Left ventricle myocardium superior (tissue), 1 donor: ENCODE measurements at places on chromosomes 2 and 18. TPM values are rescaled to one million over a fixed set of nuclear protein-coding genes. Genes with fewer than 3 reads are reported as not detected.

GRCh38 chr18:13612196-13612997 is 114.0 kb downstream of the FAM210A start:
- no peak for DNase-seq

DNA sequence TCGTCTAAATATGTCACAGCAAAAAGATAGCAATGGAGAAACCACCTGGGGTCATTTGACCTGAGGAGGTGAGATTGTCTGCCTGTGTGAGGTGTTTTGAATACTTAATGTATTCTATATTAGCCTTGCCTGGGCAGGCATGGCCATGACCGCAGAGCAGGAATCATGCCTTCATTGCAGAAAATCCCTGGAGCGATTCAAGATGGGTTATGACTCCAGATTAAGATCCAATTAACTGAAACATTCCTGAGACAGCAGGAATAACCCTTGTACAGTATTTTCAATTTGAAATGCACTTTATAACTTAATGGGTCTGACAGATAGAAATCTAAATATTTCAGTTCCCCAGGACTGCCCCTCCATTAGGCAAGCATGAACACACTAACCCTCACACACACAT is 227.3 kb upstream of the RAB6C start:
- DNase-seq = no peak

DNA sequence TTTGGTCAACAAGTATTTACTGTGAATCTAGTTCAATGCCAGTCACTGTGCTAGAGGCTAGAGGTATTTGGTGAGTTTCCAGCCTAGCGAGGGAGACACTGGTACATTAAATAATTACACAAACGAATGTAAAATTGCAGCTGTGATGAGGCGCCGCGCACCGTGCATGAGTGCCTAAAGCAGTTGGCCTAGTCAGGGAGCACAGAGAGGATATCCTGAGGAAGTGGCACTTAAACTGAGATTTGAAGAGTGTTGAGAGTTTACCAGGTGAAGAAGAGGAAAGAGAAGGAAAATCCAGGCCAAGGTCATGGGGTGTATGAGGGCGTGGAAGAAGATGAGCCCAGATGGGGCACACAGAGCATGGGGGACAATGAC is 157.6 kb upstream of the NDUFV2 start:
- DNase-seq = no peak

PLEKHM3 gene
- total RNA-seq = 13.3 TPM

DNA sequence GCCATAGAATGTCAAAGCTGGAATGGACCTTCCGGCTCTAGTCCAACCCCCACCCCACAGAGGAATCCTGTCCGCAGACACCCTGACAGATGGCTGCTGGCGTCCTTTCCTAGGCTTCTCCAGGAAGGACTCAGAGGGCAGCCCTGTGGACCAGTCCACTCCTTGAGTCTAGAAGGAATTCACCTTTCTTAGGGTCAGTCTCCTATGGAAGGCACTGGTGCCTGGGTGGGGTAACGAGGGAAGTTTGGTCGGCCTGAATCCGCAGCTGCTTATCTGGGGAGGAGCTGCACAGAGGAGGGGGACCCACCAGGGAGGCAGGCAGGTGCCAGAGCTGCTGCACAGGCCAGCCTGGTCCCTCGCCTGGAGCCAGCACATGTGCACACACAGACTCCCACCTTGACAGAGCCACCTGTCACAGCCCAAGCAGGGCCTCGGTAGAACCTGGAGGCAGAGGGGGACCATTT is 2.5 kb downstream of the DNMT3A start:
- peak; percentile 60 for DNase-seq

- DNase-seq = no peak
Observed at GRCh38 chr18:34909637-34910364, 131.4 kb upstream of the MAPRE2 start.

DNA sequence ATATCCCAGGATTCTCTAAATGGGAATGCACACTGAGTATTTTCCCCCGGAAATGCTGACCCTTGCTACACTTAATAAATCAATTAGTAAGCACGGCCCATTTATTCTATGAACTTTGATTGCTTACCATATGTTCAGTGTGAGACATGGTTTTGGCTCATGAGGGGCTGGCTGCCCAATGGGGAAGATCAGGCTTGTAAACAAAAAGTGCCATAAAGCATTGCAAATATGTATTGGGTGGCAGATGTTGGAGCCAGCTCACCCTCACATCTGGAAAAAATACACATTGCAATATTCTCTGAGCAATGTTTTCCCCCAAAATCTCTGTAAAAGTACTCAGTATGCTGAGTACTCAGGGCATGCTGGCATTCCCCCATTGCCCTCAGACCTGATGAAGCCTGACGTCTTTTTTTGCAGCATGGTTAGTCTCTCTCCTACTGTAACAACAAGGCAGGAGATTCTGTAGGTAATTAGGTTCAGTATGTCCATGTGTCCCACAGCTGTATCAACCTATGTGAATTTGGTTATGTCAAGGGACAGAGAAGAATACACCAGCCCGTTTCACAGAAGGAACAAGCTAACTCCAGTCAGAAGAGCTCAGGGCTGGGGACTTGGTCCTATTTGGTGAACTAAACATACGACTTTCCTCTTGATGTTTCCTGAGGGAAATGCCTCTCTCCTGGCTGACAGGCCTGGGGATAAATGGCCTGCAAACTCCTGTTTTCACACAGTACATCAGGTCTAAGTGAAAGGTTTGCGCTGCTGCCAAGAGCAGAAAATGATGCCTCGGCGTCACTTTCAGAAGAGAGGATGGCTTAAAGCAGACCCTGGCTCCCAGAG is 202.4 kb downstream of the INSIG2 start:
- no peak for DNase-seq

PARD6G gene
- total RNA-seq = 4.0 TPM

GRCh38 chr2:54595999-54596902 is 127.2 kb upstream of the EML6 start:
- peak; percentile 63 for DNase-seq

GRCh38 chr2:84899304-84900204 is 5.9 kb upstream of the TMSB10 start:
- DNase-seq = no peak

- no peak for DNase-seq
Observed at GRCh38 chr2:181972431-181973170, 13.1 kb upstream of the PPP1R1C start.

DUSP19 gene
- total RNA-seq = 12.1 TPM

DNA sequence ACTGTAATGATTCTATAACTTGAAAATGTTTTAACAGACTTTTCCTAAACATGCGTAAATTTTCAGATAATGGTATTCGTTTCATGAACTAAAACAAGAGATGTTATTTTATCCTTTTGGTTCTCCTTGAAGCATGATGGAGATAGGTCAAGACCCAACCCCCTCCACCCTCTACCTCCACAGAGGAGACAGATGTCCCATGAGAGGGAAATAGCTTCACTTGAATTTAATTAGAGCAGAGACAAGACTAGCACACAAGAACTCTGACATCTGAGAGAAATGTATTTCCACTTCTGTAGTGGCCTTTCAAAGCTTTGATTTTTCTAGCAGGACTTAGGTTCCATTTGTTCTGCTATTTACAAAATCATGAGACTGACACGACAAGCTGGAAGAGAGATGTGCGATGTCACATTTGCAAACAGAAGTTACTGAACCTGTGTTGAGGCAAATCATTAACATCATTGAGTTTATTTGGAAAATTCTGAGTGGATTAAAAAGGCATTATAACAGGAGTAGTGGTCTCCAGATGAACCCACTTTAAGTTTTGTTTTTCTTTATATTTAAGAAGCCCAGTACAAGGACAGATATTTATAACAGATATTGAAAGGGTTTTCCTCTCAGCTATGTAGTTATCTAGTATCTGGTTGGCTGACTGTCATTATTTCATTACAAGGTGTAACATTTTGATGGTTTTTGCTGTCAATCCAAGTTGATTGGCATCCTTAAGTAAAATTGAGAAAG is 276.2 kb downstream of the ASXL3 start:
- DNase-seq = no peak

ITM2C gene
- total RNA-seq = 28.8 TPM

- no peak for DNase-seq
Observed at GRCh38 chr2:99756059-99756458, 266.2 kb upstream of the REV1 start.

CCDC68 gene
- total RNA-seq = 3.3 TPM

GRCh38 chr2:195038153-195038552 is 618.9 kb upstream of the SLC39A10 start:
- DNase-seq = no peak

DNA sequence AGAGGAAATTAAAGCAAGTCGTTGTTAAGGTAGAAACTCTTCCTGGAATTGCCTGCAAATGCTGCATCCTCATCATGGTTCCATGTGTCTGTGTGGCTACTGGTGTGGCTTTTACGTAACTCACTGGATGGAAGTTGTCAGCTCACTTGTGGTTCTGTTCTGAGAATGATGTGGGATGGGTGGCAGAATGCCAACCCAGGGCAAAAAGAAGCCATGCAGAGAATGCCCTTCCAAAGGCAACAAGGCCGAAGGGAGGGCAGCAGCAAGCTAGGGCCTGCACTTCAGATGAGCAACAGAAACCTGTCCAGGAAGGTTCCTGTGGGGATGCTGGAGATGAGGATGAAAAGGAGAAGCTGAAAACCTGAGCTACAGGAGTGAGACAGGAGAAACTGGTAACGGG is 10.4 kb upstream of the NAPG start:
- DNase-seq = no peak

ST6GAL2 gene
- 0.12 TPM for total RNA-seq

NOSTRIN gene
- 11.5 TPM for total RNA-seq

DNA sequence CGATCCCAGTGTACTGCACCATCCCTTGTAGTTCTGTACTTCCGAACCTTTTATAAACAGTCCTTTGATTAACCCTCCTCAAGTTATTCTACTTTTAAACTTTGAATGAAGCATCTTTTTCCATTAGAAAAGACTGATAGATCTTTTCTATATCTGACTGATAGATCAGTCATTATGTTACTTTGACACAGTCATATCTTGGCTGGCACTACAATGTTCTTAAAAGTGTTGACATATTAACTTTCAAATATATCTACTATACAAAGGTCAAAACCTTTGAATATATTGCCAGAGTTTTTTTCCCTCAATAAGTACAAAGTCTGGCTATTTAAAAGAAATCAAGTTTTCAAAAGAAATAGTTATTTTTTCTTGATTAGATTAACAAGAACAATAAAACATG is 35.4 kb upstream of the NABP1 start:
- DNase-seq = no peak

C2orf72 gene
- 0.07 TPM for total RNA-seq

DNA sequence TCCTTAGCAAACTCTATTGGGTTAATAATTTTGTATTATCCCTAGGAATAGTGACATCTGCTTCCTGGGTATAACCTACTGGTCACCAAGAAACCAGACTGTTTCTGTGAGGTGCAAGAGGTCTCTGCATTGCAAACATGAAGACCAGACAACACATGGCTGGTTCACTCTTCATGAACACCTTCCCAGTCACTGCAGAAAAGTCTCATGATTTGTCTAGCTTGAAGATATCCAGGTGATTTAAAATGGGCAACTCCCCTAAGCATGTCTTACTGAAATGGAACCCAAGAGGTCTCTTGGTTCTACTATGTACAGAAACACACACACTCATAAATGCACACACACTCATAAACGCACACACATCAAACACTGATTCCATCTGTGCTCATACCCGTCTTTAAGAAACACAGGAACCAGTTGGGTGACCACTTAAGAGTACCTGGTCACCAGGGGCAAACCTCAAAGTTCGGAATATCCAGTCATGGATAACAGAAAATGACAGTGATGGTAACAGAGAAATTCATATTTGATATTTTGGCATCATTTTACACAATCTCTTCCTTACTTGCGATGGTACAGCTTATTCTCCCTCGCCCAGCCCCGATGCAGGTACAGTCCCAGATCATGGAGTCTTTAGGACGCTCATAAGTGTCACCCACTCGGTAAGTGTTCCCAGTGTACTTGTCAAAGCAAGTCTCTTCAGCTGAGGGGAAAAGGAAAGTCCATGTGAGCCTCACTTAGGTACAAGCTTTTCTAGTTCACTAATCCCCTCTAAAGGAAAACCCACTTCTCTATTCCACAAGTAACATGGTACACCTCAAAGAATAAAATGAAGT is 2.9 kb downstream of the FN1 start:
- no peak for DNase-seq

GCG gene
- not detected for total RNA-seq

GRCh38 chr2:163733301-163733938 is 2.4 kb downstream of the FIGN start:
- DNase-seq = peak; percentile 31

DNA sequence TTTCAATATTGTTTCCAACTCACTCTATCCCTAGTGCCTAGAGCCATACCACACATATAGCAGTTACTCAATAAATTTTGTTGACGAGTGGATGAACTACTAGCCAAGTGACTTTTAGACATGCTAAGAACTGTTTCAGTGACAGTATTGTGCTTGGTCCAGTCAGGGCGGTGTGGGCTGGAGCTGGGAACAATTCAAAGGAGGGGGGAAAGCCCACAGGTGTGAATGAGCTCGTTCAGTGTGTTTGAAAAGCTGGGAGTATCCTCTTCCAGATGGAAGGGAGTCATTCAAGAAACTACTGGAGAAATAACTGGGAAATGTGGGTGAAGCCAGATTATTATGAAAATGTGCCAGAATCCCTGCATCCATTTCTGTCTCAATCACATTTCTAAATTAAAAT is 1.7 kb upstream of the SERPINE2 start:
- no peak for DNase-seq

DNA sequence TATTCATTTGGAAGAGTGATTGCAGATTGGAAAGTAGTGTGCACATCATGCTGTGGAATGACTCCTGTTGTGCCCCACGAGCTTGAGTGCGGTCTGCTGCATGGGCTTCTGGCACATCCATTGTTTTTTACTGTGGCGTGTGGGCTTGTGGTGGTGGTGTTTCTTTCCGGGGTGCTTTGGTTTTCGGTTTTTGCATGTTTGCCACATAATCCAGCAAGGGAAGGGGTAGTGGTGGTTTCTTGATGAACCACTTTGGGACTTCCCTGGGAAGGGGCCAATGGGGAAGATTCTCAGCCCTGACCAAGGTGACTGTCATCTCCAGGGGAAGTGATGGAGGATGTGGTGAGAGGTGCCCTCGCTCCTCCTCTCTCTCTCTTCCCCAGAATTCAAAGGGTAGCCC is 57.0 kb downstream of the COA5 start:
- DNase-seq = no peak

DNA sequence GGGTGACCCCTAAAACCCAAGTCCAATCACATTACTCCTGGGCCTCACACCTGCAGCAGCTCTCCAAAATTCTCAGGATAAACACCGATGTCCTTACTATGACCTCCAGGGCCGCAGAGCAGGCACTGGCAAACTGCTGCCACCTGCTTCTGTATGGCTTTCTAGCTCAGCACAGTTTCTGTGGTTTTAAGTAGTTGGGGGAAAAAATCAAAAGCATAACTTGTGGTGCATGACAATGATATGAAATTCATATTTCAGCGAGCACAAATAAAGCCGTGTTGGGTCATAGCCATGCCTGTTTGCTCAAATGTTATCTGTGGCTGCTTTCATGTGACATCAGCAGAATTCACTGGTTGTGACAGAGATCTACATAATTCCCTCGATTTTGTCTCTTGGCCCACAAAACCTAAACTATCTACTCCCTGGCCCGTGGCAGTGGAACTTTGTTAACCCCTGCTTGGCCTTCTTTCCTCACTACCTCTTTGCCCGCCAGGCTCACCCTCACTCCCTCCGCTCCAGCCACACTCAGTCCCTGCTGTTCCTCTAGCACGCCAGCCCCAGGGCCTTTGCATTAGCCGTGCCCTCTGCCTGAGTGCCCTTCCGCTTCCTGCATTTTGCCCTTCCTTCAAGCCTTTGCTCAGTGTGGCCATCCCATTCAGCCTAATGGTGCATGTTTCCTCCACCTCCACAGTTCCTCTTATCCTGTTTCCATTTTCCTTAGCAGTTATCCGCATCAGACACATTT is 108.3 kb downstream of the AGAP1 start:
- no peak for DNase-seq

TTC21B gene
- 14.7 TPM for total RNA-seq

GRCh38 chr2:230706053-230706521 is 6.6 kb upstream of the CAB39 start:
- no peak for DNase-seq
